ENCODE measurements at places on chromosomes 2 and 18.

- DNase-seq = no peak
Measured at GRCh38 chr18:13120983-13121441, 97.5 kb upstream of the LDLRAD4 start.

DNA sequence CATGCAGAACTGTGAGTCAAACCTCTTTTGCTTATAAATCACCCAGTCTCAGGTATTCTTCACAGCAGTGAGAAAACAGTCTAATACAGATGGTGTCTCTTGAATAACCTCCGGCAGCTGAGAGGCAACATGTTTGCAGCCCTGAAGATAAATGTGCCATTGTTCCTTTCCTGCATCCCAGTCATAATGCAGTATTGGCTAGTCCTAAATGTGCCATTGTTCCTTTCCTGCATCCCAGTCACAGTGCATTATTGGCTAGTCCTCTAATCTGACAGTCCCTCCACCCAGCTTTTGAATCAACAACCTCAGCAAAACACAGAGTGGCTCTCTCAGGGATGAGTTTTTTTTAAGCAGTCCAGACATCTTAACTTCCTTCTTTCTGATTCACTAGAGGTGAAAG, 550.7 kb downstream of the RIT2 start:
- DNase-seq = no peak

- DNase-seq = peak; percentile 26
Measured at GRCh38 chr2:229920011-229920641, 1.7 kb downstream of the TRIP12 start.

- DNase-seq = peak; percentile 80
Measured at GRCh38 chr2:207746131-207746530, 23.6 kb downstream of the FZD5 start.

DNA sequence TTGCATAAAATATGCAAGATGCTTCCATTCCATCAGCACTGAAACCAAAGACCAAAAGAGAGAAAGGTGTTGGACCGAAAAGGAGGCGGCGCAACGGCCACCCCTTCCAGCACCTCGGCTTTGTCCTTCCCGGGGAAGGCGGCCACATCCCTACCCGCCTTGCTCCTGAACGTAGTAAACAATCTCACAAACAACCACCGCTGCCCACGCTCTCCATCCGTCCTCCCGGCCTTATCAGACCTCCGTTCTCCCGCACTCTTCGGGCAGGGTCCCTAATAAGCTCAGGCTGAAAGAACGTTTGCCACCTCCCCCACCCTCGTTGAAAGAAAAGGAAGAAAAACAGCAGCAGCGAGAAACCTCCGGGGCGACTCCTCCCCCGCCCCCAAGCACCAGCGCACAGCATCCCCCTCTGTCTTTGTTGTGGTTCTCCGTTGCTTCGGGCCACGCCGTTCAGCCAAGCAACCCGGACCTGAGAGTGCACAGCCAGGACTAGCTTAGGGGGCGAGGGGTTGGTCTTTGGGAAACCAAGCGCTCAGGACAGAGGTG, 4.4 kb downstream of the EVX2 start:
- no peak for DNase-seq

DNA sequence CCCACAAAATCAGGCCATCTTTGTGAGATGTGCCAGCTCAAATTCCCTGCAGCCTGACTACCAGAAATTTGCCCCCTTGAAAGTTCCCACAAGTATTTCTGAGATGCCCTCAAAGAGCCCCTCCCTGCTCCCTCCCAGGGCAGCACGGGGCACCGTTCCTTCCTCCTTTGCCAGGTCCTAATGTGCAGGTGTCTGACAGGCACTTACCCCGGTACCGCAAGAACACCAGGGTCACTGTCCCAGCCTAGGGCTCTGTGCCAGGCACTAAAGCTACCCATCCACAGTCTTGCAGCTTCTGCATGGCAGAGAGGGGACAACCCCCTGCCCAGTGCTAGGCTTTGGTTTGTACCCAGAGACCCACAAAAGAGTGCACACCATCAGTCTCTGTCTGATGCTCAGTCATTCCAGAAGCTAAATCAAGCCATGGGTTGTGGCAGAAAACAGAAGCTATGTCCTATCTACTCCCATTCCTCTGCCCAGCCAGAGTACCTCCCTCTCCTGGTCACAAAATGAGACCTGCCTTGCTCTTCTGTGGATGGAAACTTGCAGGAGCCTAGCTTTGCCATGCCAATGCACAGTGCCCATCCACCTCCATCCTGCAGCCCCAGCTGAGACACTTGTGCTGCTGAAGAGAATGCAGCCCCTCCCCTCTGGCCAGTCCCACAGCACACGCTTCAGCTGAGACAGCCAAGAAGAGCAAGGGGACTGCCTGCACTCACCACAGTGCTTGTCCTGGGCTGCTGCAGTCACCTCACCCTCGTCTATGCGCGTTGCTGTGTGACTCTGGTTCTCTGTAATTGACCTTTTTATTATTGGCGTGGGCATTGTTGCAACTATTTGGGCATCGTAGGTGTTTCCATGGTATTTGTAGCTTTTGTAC, 48.7 kb downstream of the INPP5D start:
- DNase-seq = no peak

DNA sequence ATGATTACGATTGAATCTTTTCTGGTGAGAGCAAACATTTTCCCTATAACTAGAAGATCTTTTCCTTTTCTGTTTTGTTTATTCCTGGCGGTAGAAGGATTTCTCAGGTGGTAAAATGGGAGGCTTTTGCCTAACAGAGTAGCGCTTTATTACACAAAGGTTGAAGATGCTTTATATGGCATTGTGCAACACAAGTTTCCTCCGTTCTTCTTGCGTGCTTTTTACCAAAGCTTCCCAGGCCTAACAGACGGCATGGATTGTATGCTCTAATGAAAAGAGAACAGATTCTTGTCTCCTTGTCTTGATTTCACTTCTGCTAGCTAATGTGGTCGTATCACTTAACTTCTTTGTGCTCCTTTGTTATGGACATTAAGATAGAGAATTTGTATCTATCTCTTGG, 43.8 kb downstream of the MYO1B start:
- DNase-seq = no peak

- no peak for DNase-seq
Measured at GRCh38 chr2:199364153-199364552, 93.6 kb downstream of the SATB2 start.

DNA sequence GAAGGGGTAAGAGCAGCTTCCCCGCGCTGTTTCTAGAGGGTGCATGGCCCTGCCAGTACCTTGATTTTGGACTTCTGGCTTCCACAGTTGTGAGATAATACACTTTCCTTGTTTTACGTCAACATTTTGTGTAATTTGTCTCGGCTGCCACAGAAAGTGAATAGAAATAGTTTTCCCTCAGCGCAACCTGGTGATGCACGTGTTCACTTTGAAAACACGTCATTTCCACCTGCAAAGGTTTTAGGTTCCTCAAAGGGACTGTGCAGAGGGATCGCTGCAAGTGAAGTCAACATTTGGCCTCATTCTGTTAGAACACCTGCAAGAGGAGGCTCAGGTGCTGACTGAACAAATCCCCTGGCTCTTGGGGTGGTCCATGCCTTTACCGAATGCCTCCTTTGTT, 71.7 kb downstream of the LONRF2 start:
- DNase-seq = no peak

DNA sequence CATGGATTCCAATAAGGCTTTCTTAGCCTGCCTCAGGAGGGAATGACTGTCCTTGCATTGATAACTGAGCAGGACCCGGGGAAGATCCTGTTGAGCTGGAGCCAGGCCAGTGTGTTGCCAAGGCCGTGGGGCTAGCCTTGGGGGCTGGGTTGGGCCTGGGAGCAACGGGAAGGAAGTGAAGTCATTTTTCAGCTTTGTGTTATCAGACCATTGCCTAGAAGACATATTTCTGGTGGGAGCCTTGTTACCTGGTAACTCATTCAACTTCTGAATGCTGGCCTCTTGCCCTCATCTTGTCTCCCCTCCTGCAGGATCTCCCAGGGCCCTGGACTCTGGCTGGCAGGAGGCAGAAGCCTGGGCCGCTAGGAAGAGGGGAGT, 92.7 kb upstream of the MGAT5 start:
- DNase-seq = no peak

GRCh38 chr2:230202430-230203109, 17.2 kb downstream of the SP110 start:
- DNase-seq = no peak

- no peak for DNase-seq
Measured at GRCh38 chr2:20157193-20157891, 67.6 kb downstream of the SDC1 start.

- DNase-seq = no peak
Measured at GRCh38 chr2:196586511-196586991, 53.0 kb upstream of the CCDC150 start.

DNA sequence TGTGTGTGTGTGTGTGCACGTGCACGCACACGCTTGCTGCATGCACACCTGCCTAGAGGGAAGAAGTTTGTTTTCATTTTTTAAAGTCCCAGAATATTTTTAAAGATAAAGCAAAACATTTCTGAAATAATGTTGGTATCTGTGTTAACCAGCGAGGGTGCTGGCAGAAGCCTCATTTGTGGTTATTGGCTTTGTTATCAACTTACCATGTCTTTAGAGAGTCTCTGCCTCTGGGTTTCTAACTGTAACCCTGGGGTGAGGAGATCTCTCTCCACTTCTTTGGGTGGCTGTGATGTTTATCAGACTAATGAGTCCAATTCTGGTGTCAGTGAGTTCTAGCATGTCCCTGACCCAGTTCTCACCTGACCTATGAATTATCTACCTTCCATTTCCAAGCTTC, 927.6 kb upstream of the FANCL start:
- peak; percentile 4 for DNase-seq

GRCh38 chr2:236286873-236287545, 22.8 kb upstream of the ASB18 start:
- DNase-seq = no peak

DNA sequence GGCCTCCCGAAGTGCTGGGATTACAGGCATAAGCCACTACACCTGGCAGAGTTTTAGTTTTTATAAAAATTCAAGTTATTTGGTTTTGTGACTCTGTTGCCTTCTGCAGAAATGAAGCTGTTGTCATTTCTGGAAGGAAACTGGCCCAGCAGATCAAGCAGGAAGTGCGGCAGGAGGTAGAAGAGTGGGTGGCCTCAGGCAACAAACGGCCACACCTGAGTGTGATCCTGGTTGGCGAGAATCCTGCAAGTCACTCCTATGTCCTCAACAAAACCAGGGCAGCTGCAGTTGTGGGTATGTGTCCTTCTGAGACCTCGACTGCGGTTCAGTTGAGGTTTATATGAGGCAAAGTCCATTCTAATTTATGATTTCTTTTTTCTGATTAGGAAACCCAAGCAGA, 7.2 kb downstream of the MTHFD2 start:
- DNase-seq = no peak

DNA sequence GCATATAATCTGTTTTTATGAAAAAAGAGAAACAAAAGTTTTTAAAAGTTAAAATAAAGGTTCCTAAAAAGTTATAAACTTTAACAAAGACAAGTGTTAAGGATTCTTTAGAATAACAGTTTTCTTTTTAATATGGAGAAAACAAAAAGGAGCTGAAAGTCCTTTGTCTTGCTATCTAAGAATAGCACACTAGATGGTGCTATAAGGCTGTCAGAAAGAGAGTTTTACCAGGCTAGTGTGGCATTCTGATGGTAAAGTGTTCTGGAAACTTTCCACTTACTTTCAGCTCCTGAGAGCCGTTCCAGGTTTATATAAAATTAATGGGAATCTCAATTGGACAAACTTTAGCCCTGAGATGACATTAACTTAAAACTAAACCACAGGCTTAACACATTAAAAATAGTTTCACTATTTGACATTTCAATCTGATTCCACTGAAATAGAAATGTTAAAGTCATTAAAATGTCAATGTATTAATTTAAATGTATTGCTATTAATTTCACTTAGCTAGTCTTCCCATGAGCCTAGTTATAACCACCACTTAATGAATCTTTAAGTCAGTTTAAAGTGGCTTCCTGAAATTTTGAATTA, 3.7 kb downstream of the FBXO48 start:
- DNase-seq = peak; percentile 82

DNA sequence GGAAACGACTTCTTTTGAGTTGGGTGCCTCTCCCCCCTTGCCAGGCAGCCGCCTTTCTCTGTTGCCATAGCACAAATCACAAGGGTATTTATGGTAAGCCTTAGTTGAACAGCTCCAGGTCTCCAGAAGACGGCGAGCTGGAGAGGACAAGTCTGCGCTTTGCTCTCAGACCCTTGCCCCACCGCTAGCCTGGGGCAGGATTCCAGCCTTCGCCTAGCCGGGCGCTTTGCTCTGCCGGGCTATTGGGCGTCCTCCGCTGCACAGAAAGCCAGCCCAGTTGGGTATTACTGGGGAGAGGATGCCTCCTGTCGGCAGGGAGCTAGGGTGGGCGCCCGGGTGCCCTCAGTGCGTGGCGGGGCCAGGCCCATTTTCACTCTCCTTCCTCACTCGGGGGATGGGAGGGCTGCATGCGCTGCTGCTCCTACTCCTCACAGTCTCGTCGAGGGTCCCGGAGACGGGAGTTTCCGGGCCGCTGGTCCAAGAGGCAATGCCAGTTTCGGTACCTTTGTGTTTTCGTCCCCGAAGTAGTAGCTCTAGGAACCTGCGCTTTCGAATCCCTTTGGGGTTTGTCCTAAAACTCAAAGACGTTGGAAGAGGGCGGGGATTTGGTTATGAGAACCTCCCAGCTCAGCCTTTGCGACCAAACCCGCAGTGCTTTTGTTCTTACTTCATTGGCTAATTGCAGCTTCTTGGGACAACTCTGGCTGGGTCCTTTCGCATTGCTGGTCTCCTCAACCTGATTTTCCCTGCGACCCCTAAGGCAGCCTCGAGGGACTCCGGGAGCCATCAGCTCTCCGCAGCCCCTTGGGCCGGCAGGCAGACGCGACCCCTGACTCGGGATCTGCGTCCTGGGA, 3.6 kb upstream of the DLX2 start:
- peak; percentile 49 for DNase-seq

GRCh38 chr2:121539750-121540469, 9.2 kb downstream of the RNU4ATAC start:
- no peak for DNase-seq

GRCh38 chr2:233707940-233708644, 4.6 kb upstream of the UGT1A5 start:
- DNase-seq = no peak

- DNase-seq = no peak
Measured at GRCh38 chr2:15357186-15357585, 203.9 kb downstream of the NBAS start.

DNA sequence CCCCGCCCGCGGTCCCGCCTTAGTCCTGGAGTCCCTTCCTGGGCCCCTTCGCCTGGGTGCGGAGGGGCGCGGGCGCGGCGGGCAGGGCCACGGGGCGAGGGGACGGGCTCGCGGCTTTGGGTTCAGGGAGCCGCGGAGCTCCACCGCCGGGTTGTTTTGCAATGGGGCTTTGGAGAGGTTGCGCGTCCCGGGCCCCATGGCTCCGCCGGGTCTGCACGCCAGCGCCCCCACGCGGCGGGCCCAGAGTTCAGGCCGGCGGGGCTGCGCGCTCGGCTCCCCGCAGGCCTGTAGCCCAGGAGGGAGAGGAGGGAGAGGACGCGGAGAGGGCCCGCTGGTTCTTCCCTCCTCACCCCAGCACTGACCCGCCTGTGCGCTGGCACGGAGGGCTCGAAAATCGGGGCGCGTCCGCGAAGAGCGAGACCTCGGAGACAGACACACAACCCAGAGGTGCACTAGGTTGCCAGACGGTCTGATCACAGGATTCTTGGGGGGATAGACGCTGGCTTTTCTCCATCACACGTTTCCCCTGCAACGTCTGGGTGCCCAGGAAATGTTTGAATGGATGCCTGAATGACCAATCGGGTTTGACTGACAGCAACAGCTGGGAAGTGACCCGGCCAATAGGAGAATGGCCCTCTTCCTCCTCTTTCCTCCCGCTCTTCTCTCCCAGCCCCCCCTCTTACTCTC, 4.9 kb upstream of the SIX2 start:
- DNase-seq = no peak

Measured in hematopoietic multipotent progenitor cell treated with erythropoietin and hydrocortisone succinate and interleukin-3 and kit ligand, for 15 days (in vitro differentiated cells).